ENCODE measurements at places on chromosomes 6 and 20. TPM values are rescaled to one million over a fixed set of nuclear protein-coding genes. Genes with fewer than 3 reads are reported as not detected.

The PPP1R11 gene
- total RNA-seq, result 70.2 TPM

GRCh38 chr6:78484198-78485064 lies 382.9 kb upstream of the IRAK1BP1 start:
- no peak for DNase-seq

- no peak for DNase-seq
Observed at GRCh38 chr20:54195483-54196472, 12.1 kb upstream of the PFDN4 start.

DNA sequence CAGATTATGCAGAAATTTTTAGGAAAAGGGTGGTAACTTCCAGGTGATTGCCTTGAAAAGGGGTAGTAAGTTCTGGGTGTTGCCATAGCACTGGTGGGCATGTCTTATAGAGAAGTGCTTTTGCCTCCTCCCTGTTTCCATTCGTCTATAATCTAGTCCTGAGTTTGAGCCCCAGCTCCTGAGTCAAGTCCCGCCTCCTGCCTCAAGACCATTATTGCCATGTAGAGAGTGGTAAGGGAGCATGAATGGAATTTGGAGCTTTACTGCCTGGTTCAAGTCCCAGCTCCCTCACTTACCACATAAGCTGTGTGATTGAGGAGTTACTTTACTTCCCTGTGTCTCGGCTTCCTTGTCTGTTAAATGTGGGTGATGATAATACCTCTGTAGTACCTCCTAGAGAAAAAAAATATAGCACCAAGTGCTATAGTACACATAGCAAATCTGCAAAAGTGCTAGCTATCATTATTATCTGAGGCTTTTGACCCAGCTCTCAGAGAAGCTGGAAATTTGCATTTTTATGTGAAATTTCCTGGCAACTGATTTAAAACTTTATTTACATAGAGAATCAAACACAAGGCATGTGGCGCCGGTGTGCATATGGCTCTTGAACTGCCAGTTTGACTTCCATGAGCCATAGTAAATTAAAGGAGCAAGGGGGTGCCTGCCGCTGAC lies 36.0 kb downstream of the TGM6 start:
- no peak for DNase-seq

- DNase-seq, result no peak
Observed at GRCh38 chr6:112409311-112409710, 62.2 kb downstream of the RFPL4B start.

- DNase-seq, result no peak
Observed at GRCh38 chr6:87251225-87251624, 71.2 kb upstream of the SMIM8 start.

DNA sequence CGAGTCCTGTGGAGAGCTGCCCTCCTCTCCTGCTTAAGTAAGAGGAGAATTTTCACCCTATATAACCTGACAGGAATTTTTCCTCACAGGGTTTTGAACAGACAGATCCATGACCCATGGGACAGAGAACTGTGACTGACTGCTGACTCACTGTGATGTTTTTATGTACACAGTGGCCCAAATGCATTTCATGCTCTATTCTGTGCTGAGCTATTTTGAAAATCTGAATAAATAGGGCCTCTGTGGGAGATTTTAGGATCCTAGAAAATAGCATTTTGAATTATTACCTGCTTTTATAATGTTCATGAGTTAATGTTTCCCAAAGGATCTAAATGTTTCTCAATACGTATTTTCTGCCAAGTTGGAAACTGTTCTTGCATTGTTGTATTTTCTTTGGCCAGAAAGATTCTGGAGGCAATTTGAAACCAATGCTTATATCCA lies 577.4 kb downstream of the HTR1B start:
- DNase-seq, result peak; percentile 35

DNA sequence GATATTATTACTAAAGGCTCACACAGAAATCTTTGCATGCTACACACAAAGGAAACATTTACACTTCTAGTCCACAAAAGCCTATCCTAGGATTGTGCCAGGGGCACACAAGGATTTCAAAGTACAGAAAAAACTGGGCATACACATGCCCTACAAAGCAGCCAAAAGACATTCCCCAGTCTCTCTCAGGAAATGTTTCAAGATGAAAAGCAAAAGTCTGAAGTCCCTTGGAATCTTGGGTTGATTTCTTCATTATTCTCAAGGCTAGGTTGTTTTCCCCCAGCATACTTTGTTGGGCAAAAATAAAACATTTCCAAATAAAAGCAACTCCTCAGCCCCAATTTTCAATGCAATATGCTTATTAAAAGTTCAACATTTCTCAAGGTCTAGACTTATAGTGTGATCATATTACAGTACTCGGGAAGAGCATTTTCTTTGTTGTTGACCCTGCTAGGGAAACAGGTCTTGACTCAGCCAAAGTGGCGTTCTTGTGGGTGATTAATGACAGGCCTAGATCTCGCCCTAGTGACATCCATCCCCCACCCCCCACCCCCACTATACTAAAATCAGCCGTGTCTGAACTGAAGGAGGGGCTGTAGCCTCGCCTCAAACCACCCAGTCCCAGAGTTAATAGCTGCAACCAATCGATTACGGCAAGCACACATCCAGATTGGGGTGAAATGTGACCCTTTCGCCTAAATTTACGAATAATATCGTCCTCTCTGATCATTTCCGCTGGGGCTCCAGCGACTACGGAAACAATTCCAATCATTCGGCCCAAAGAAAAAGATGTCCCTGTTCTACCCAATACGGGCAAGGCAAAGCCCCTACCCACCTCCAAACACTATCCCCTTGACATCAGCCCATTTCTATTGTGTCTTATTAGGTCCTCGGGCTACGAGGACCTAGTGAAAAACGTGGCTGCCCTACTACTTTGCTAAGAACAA lies 1.4 kb downstream of the AKIRIN2 start:
- peak; percentile 51 for DNase-seq
